GM20000 (cell line): ENCODE measurements at places on chromosomes 12 and 14.
A peak's percentile ranks its signal among the peaks of the same experiment; 100 is the strongest.

GRCh38 chr12:68490476-68490875, 120.2 kb upstream of the RAP1B start:
- no peak for DNase-seq

- DNase-seq: peak; percentile 53
These were observed 91.8 kb downstream of the EML1 start for GRCh38 chr14:99884834-99885648.

GRCh38 chr12:70196811-70197281, 46.4 kb upstream of the CNOT2 start:
- DNase-seq: no peak

- no peak for DNase-seq
These were observed 306.0 kb downstream of the BCL11B start for GRCh38 chr14:98966016-98966415.

DNA sequence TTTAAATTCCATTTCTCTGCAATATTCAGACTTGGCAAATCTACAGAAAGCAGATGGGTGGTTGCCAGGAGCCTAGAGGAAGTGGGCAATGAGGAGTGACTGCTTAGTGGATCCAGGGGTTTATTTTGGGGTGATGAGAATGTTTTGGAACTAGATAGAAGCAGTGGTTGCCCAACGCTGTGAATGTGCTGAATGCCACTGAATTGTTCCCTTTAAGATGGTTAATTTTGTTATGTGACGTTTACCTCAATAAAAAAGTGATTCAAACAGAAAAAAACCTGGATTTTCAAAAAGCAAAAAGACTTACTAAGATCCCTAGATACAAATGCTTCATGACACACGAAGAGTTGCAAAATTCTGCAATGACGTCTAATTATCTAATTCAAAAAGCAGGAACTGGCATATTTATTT, 34.2 kb downstream of the DAO start:
- DNase-seq: no peak

DNA sequence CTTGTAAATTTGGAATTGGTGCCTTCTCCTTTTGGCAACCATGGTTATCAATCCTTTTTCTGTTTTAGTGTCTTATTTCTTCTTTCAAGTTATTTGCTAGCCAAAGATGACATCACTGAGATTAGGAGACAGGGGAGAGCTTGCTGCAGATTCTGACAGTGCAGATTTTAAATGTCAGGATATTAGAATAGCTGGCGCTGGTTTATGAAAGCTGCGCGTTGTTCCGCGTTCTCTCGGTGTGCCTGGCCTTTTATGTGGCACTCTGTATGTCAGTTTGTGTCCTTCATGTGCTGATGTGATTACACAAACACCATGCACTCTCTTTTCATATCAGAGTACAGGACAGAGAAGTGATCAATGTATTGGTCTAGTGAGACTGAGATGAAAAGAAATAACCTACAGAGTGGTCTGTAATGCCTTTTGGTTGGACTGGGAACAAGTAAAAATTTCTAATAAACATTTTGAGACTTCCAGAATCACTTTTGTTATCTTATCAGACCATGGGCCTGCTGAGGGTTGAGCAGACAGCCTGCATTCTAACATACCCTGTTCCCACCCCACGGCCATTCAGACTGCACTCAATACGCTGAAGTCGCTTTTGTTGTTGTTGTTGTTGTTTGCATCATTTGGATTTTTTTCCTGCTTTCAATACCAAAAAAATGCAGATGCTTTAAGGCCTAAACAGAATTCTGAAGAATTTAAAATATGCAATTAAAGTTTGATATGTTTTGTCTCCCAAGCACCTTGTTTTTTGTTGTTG, 49.7 kb upstream of the TRAF3 start:
- DNase-seq: no peak

- no peak for DNase-seq
These were observed 32.3 kb upstream of the ANKS1B start for GRCh38 chr12:100017056-100017455.

- DNase-seq: no peak
These were observed 8.4 kb downstream of the ZC2HC1C start for GRCh38 chr14:75077794-75078193.

DNA sequence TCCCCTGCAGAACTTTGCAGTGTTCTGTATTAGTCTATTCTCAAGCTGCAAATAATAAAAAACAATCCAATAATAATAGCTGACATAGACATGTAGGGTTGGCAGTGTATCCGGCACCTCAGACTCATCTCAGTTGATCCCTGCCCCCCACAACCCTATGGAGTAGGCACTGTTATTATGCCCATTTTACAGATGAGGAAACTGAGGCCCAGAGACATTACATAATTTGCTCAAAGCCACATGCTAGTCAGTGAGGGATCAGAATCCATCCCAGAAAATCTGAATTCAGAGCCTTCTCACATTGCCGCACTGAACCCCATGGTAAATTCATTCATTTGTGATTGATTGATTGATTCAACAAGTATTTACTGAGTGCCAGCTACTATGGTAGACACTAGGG, 226.6 kb upstream of the PWP1 start:
- no peak for DNase-seq

- DNase-seq: peak; percentile 0
These were observed 575.5 kb downstream of the ALG10 start for GRCh38 chr12:34597548-34598351.

GRCh38 chr12:113374823-113375428, 16.5 kb downstream of the PLBD2 start:
- DNase-seq: no peak

GRCh38 chr12:18280728-18281127, 19.4 kb downstream of the PIK3C2G start:
- DNase-seq: no peak

DNA sequence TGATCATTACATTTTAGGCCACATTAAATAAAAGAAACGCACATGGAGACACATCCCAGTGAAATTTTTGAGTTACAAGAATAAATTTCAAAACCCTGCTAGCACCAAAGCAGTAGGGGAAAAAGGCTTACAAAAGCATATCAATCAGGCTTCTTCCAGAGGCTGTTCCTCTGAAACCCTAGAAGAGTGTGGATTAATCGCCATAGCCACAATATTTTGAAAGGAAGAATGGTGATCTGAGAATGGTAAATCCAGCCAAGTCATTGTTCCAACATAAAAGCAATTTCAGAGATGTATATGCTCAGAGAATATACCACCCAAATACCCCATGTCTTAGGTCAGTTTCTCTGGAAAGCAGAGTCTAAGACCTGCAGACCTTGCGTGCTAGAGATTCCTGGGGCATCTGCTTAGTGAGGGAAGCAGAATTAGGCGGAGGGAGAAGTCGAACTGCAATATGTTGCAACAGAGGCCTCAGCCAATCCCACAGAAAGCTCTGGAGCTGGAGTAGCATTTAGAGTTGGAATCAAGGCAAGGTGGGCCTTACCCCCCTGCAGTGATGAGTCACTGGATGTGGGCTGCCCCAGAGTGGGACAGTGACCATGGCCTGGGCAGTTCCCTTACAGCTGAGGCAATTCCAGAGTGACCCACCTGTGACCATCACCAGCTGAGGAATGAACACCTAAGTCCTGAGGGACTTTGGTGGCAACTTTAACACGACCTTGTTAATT, 125.2 kb downstream of the NTF3 start:
- no peak for DNase-seq

- peak; percentile 73 for DNase-seq
These were observed 42.8 kb downstream of the KDM2B start for GRCh38 chr12:121537814-121538698.

GRCh38 chr12:74537126-74537706, 419 bp upstream of the ATXN7L3B start:
- peak; percentile 53 for DNase-seq

GRCh38 chr14:65208548-65208947, 106.2 kb upstream of the MAX start:
- DNase-seq: no peak

- DNase-seq: no peak
These were observed 56.4 kb upstream of the FBXO33 start for GRCh38 chr14:39488600-39488999.

DNA sequence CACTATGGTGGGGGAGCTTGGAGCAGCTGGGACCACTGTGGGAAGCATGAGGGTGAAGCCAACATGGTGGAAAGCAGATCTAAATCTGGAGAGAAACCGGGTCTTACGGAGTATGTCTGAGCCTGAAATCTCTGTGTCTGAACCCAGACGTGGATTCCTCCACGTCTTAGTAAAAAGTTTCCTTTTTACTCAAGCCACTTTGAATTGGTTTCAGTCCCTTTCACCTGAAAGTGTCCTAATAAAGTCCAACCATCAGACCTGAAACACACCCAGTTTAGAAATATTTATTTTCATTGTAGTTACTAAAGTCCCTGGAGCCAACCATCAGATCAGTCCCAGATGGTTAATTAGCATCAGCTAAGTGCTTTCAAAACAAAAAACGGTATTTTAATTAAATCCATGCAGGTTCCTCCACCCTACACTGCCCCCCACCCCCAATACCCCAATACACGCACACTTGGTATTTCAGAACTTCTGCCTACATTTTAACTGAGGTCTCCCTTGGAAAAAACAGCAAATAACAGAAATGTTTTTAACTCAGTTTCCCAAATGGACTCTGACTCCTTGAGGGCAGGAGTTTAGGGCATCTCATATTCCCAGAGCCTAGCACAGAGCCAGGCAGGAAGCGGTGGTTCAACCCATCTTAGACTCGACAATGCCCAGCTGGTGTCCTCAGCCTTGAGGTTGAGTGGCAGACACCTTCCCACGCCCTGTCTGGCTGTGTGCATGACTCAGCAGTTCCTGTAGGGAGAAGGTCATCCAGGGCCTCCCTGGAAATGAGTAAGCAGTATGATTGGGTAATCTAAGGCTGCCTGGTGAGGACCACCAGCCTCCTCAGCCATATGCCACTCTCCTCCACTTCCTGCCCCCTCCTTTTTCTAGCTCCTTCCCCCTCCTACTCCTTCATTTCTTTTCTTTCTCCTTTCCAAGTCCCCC, 175.8 kb downstream of the TTC8 start:
- no peak for DNase-seq

DNA sequence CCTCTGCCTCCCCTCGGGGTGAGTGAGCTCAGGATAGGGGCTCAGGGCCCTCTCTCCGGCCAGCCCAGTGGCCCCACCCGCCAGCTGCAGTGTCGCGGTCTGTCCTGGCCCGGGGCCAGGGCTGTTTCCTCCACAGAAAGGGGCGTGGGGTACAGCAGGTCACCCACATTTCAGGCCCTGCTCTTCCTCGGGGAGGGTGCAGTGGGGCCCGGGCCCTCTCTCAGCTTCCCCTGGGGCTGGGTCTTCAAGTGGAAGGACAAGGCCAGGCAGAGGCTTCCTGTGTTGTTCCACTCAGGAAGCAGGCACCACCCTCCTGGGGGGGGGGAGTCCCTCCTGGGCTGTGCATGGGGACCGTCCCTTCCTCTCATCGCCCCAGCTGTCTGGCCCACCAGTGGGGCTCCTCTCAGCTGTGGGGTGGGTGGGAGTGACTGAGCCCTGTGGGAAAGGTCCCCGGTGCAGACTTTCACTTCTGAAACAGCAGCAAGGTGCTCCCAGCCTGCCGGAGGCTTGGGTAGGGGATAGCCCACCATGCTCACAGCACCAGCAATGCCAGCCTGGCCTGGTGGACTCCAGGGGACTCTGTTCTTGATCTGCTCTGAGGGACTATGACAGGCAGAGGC, 3.7 kb downstream of the GPR132 start:
- DNase-seq: peak; percentile 76

DNA sequence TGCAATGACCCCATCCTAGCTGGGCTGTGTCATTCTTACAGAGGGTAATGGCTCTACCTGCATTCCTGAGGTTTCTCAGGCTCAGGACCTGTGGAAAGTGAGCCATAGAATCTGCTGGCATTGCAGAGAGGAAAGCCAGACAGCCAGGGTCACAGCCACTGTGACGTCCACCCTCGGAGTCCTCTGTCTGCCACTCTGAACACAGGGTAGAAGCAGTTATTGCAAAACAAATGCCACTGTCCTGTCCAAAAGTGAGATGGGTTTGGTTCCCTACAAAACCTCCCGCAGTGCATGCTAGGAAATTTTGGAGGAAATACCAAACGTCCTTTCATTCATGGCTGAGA, 37.8 kb downstream of the TNFAIP2 start:
- no peak for DNase-seq

GRCh38 chr12:49843876-49844437, 1.1 kb upstream of the BCDIN3D start:
- no peak for DNase-seq

DNA sequence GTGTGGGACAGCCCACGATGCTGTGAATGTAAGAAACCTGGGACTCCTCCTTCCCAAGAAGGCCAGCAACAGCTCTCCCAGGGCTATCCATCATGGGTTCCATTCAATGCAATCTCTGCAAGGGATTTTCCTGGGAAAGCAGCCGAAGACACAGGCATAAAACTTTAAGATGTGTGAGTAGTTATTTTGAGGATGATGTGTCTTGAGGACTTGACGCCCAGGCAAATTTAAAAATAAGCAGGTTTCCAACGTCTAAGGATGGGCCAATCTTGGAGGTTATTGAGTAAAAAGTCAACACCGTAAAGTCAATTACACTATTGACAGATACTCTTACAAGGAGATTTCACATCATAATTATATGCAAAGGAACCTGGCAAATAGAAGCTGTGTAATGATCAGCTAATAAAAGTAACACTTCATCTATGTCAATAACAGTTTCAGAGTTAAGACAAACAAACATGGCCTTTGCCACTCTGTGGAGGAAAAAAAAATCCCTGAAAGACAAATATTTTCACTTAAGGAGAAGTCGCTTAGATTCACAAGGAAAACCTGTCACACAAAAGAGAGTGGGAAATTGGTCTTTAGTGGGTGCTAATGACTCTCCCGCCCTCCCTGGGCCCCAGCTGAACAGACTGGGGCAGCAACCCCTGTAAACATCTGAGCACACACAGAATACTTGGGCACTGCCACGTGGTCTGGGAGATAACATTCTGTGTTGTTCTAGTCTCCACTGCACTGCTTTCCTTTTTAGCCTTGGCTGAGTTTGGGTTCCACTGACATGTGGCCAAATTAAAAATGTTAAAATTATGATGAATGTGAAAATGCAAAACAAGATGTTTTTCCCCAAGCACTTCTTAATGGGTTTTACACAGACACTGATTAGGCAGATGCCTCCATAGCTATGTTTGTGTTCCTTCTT, 240.9 kb downstream of the FOXN3 start:
- DNase-seq: no peak

GRCh38 chr12:79706676-79707075, 15.9 kb upstream of the PAWR start:
- no peak for DNase-seq

DNA sequence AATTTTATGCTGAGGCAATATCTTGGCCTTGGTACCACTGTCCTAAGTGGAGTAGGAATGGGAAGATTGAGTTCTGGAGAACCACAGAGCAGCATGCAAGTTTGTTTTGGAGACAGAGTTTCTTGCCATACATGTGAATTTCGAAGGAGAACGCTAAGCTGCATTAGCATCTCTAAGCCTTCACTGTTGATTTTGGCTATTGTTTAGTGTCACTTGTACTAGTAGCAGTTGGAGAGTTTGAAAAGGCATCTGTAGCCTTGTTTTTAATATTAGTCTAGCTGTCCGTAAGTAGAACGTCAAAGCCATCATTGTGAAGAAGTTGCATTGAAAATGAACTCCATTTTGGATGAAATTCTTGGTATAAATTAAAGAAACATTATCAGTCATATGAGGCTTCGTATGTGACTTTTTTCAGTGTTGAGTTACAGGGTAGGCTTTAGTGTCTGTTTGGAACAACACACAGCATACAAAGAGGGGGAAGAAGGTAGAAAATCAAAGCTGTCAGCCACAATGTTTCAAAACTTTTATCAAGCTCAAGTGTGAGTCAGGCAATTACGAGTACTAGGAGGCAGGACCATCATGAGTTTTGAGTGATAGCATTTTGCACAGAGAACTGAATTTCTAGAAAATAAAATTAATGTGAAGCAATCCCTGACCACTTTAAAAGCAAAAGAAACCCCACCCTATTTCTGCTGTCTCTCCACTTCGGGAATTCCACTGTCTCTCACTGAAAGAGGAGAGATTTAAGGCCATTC, 70.2 kb upstream of the NAV3 start:
- DNase-seq: no peak

GRCh38 chr14:73784181-73784987, 67.2 kb upstream of the PTGR2 start:
- no peak for DNase-seq
